Activated T-cell treated with anti-CD3 and anti-CD28 coated beads, Interleukin-2, amount 50 U/mL, for 1 hour (primary cell): ENCODE measurements at places on chromosomes 6 and 20.

DNA sequence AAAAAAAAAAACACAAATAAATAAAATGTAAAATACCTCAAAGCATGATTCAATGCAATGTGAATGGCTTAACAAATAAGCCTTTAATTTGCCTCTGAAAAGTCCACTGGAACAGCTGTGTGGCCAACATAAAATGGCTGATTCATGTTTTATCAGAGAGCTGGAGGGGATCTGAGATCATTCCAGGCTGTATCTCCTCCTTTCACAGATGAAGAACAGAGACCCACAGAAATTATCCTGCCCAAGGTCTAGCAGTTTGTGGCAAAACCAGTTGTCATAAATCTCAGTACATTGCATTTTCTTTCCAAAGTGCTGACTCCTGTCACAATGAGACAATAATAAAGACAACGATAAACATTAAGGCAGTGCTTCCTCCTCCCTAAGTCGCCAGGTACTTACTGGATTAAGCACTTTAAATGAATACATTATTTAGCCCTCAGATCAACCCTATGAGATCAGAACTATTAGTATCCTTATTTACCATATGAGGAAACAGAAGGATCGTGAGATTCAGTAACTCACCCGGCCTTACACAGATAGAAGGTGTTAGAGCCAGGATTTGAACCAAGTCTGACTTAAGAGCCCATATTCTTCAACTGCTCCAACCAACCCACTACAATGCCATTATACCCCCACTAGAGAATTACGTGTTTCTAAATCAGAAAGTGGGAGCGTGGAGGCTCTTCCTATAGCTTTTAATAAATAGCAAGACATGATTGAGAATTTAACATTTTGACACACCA lies 118.3 kb downstream of the KIF13A start:
- DNase-seq, result no peak

DNA sequence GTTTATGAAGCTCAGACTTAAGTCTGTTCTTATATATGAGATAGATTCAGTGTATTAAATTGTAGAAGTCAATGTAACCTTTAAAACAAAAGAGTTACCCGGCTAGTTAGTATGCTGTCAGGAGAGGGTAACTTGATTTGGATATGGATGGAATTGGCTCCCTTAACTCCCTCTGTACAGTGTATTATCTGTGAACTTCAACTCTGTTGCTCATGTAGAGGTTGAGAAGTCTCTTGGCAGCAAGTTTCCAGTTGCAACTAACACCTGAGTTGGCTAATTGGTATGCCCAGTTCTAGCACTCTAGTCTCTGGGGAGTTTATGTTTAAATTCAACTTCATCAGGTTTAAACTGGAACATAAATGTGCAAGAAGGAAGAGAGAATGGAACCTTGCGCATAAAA lies 111.0 kb downstream of the NCOA3 start:
- DNase-seq, result no peak

DNA sequence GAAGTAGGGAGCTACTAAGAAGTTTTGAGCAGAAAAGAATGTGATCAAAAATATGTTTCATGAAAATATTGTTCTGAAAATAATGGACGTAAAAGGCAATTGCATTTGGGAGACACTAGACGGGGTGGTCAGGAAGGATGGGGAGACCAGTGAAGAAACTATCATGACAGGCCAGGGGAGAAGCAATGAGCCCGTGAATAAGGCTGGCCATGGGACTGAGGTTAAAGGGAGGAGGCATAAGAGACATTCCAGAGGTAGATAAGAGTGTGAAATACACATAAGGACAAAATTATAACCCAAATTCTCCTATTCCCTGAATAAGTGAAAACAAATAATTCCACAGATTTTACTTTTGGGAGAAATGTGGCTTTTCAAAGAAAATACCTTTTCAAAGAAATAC lies 51.7 kb downstream of the MARCKS start:
- no peak for DNase-seq

DNA sequence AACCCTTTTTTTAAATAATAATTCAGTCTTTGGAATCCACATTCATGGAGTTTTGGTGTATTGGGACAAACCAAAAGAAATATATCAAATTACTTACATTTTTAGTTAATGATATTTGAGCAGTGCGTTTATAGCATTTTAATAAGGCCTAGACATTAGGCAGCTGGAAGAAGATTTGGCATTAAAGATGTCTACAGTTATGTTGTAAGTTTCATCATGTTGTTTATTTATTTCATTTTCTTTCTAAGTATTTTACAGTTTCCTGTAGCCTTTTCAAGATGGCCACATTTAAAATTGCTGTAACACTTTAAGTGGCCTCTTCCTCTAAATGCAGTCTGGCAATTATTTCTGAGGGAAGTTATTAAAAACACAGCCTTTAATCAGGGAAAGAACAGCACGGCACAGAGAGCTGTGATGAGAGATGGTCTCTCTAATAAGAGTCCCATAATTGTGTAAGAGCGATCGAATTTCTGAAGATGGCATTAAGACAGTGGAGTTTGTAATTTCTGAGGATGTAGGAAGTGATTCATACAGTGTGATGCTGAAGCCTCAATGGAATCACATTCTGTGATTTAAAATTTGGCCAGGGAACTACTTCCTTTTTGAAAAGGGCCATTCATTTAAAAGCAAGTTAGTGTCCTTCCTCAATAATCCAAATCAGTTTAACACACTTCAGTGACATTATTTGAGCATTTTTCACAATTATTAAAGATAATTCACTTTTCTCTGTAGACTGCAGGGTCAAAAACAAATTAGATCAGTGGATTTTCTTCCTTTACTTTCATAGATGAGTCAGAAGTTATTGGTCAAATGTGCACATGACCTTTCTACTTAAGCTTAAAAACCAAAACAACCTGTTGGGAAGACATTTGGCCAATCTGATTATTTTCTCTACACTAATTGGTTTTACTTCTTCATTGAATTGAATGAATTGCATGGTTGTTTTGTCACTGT lies 52.4 kb upstream of the EDN3 start:
- no peak for DNase-seq

- DNase-seq, result no peak
Measured at GRCh38 chr6:39790772-39791171, 1.4 kb upstream of the DAAM2 start.

- no peak for DNase-seq
Measured at GRCh38 chr20:40575851-40576250, 113.2 kb downstream of the MAFB start.

DNA sequence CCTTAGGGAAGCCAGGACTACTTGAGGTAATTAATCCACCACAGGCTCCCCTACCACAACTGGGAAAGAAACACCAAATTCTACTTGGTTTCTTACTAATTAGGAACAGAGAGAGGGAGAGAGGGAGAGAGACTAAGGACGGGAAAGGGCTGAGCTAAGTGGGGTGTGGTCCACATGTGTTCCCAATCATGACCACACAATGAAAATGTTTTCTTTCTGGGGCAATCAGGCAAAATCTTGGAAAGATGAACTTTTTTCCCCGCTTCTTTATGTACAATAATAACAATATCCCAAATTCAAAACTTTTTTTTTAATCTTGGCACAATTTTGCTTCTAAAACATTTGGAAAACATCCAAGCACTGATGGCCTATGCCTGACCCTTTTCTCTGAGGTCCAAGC lies 734.4 kb downstream of the MAFB start:
- no peak for DNase-seq

DNA sequence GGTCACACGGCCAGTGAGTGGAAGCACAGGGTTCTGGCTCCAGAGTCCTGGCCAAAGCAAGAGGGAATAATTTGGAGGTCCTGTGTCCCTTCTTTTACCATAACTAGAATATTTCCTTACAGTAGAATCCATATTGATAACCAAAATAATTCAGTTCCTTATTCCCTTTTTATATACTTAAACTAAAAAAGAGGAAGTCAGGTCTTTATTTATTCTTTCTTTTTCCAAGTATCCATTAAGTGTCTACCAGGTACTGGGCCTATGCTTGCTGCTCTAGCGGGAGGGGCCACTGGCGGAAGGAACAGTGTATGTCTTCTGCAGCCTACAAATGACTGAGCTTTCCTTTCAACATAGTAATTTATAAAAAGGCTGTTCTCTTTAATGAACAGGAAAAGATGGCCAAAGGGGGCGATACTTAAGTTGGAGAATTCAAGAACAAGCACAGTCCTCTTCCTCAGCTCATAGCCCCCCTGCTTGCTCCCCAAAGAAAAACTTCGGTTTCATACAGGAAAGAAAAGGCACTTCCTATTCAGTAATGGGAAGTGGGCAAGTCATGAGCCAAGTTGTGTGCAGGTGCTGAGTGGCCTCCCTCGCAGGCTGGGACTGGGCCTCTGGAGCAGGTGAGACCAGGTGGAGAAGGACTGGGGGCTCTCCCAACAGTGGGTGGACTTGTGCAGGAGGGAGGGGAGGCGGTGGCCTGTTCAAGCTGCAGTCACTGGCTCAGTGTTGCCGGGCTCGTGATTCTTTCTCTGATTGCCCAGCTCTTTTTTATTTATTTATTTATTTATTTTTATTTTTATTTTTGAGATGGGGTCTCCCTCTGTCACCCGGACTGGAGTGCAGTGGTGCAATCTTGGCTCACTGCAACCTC lies 110.9 kb downstream of the ARMC2 start:
- no peak for DNase-seq

GRCh38 chr6:21749754-21750153 lies 156.2 kb downstream of the SOX4 start:
- DNase-seq, result no peak

DNA sequence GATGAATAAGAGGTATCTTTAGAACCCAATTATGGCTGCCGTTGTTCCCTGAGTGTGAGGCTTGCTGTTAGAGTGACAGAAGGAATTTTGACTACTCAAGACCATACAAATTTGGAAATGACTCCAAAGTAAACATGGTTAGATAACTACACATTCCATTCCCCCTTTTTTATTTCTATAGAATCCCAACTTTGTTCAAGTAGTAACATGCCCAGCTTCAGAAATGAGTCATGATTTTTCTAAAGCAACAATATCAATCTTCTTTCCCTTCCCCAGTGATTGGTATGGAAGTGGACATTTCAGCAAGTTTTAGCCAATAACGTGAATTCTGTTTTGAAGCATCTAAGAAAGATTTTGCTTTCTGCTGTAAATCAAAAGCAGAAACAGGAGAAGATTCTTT lies 37.8 kb downstream of the HCRTR2 start:
- no peak for DNase-seq

DNA sequence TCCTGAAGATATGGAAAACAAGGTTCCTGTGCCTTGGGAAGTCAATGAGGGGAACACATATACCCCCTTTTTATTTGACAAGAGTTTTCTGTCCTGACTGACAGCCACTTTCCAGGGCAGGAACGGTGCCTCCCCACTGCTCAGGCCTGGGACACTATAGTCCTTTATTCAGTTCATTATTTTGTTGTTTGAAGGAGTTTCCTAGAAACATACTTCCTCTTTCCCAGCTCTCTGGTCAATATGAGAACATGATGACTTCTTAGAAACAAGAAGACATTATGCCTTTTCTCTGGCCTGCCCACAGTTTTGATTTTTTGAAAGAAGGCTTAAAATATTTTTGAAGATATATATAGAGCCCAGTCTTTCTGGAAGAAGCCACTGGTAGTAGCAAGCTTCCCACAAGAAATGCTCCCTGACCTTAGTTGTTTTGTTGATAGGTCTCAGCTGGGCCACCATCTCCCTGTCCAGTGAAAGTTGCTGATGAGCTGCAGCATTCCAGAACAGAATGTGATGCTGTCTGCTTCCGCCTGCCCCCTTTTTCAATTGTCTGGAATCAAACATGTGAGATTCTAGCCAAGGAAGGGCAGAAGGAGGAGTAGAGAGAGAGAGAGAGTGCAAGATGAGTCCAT lies 350.0 kb upstream of the PRND start:
- no peak for DNase-seq

- no peak for DNase-seq
Measured at GRCh38 chr20:49483696-49484123, 1.2 kb upstream of the KCNB1 start.

DNA sequence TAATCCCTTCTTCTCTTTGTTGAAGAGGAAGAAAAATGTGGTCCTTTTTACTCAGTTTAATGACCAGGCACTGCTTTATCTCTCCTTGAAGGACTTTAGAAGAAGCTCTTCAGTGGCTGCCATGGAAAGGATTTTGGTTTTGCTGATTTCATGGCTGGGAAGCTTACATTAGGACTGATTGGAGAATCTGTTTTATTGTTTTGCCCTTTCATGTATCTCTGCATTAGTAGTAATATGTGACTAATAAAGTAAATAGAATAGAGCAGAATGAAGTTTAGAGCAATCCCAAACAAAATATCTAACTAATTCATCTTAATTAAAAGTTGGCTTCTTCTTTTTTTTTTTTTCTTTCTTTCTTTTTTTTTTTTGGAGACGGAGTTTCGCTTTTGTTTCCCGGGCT lies 502.9 kb downstream of the HAO1 start:
- DNase-seq, result no peak

- no peak for DNase-seq
Measured at GRCh38 chr6:67887747-67888545, 747.1 kb upstream of the ADGRB3 start.

- no peak for DNase-seq
Measured at GRCh38 chr6:116090251-116090650, 10.4 kb upstream of the NT5DC1 start.

DNA sequence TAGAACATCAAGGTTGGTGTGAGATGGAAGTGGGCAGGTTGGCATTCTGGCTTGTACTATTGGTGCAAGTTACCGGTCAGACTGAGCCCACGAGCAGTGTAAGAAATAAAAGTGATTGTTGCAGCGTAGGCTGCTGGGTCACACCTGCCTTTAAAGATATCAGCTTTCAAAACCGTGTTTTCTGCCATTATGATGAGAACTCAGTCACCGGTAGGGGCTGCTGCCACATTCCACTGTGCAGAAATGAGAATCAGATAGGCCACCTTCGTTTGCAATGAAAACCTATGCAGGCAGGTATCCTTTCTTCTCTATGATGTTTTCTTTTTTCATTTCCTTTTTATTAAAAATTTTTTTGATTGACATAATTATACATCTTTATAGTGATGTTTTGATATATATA lies 168.5 kb downstream of the MYLK4 start:
- DNase-seq, result no peak

DNA sequence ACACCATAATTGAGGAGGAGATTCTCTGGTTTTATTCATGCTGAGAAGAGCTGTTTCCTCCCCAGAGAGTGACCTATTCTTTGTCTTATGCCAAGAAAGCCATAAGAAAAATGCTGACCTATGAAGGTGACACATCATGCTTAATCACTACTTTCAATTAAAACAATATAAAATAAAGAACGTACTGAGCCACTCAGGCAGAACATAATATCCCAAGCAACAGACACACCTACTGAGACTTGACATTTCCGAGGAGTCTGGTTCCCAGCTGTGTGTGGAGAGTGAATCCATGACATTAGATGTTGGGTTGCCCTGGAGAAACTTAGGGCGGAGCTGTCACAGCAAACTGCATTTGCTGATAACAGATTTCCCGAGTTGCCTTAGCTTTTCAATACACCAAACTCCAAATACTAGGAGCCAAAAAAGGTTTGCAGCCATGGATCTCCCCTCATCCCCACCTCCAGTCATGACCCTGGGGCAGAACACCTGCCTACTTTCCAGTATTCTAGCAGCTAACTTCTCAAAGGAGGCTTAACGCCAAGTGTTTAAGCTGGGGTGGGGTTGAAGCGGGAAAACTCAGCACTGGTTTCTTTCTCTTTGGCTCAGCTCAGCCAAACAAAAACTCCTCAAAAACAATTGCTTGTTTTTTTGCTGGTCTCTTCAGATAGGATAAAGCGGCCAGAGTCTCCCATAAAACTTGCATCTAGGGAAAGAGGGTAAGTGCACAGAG lies 92.2 kb downstream of the BACH2 start:
- no peak for DNase-seq
